ENCODE measurements at places on chromosomes 6 and 20.

GRCh38 chr20:45088247-45088646, 12.7 kb downstream of the KCNS1 start:
- DNase-seq, result peak; percentile 96

DNA sequence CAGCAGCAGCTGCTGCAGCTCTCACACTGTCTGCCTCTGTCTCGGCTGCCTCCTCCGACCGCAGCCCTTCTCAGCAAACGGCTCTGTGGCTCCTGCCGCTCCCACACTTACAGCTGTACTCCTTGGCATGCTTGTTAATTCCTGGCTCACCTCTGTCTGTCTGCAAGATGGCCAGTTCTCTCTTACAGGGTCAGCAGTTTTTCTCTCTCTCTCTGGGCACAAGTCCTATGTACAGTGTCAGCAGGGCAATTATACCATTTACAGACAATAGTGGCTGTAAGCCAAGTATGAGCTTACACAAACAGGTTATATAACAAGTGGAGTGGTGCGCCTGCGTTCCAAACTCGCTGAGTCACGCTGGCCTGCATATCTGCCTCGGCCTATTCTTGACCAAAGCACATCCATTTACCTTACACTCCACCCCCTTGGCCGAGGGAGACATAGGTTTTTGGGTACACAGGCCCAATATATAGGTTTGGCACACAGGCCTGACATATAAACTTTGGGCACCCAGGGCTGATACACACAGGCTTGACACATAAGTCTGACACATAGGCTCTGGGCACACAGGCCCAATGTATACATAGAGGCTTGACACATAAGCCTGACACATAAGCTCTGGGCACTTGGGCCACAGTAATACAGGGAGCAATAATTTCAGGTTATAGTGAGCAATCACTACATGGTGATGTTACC, 4.4 kb downstream of the ZKSCAN3 start:
- peak; percentile 54 for DNase-seq

DNA sequence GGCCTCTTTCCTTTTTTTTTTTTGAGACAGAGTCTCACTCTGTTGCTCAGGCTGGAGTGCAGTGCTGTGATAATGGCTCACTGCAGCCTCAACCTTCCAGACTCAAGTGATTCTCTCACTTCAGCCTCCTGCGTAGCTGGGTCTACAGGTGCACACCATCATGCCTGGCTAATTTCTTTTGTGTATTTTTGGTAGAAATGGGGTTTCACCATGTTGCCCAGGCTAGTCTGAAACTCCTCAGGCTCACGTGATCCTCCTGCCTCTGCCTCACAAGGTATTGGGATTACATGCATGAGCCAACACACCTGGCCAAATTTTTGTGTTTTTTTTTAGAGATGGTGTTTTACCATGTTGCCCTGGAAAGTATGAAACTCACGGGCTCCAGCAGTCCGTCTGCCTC, 29.3 kb downstream of the SRC start:
- DNase-seq, result no peak

DNA sequence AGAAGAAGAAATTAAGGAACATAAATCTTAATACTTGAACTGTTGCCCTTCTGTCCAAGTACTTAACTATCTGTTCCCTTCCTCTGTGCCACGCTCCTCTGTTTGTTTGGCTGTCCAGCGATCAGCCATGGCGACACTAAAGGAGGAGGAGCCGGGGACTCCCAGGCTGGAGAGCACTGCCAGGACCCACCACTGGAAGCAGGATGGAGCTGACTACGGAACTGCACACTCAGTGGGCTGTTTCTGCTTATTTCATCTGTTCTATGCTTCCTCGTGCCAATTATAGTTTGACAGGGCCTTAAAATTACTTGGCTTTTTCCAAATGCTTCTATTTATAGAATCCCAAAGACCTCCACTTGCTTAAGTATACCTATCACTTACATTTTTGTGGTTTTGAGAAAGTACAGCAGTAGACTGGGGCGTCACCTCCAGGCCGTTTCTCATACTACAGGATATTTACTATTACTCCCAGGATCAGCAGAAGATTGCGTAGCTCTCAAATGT, 17.1 kb downstream of the IRF4 start:
- peak; percentile 75 for DNase-seq

GRCh38 chr6:150932996-150933395, 67.5 kb downstream of the MTHFD1L start:
- DNase-seq, result peak; percentile 91

GRCh38 chr20:19644085-19644484, 114.0 kb upstream of the RIN2 start:
- DNase-seq, result no peak

DNA sequence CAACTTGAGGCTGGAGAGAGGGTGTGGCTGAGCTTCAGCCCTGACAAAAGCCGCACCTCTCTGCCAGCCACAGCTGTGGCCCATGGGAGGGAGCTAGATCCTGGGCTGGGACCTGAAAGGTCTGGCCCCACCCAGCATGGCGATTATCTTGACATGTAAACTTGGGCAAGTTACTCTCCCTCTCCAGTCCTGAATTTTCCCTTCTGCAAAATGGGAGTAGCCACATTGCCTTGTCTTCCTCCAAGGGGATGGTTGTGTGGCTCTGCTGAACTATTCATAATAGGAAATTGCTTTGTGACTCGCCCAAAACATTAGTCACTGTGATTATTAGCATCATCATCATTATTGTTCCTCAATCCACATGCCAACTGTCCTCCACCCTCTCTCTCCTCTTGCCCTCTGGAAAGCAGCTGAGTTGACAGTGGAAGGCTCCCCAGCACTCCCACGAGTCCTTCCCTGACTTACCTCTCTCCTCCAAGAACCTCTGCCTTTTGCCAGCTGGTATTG, 23.0 kb upstream of the RBPJL start:
- DNase-seq, result peak; percentile 61

- no peak for DNase-seq
Observed at GRCh38 chr20:24698189-24698588, 228.8 kb downstream of the SYNDIG1 start.

- no peak for DNase-seq
Observed at GRCh38 chr6:21999741-22000140, 297.1 kb downstream of the PRL start.

DNA sequence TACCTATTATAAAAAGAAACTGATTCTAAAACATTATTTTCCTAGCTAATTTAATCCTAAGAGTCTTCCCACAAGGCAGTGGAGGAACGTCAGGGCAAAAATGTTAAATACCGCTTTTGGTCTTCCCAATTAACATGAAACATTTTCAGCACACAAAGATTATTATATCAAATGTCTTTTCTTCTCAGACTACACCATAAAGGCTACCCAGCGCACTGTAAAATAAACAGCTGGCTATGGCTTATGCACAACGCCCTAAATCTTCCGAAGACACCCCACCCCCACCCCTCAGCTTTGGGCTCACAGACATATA, 1.0 kb downstream of the NUDT3 start:
- no peak for DNase-seq
